Ovary (tissue), 10 donors: ENCODE measurements at places on chromosomes 7 and 10. TPM values are rescaled to one million over a fixed set of nuclear protein-coding genes. Genes with fewer than 3 reads are reported as not detected.

Gene TMEM229A
- 0.66 TPM for total RNA-seq

Gene INHBA
- 10.2 TPM for total RNA-seq

Gene WNT2
- total RNA-seq = not detected

Gene GIMAP5
- 1.7 TPM for total RNA-seq

Gene HSPA14
- 8.1 TPM for total RNA-seq

Gene TMEM196
- total RNA-seq = not detected

Gene INTS1
- total RNA-seq = 61.5 TPM

Gene TAS2R41
- not detected for total RNA-seq

Gene CXCL12
- total RNA-seq = 155 TPM

Gene CCL26
- 4.6 TPM for total RNA-seq

Gene SPDYE5
- not detected for total RNA-seq

Gene CALML5
- 1.7 TPM for total RNA-seq

Gene DENND2A
- total RNA-seq = 31.6 TPM

Gene RNF133
- 1.2 TPM for total RNA-seq

Gene TECTB
- total RNA-seq = not detected

Gene NCF1
- total RNA-seq = 1.0 TPM

Gene ARL5B
- 12.1 TPM for total RNA-seq

Gene TAS2R4
- 1.8 TPM for total RNA-seq

Gene ASB15
- not detected for total RNA-seq

Gene SPRN
- 0.20 TPM for total RNA-seq

Gene GRID2IP
- 0.40 TPM for total RNA-seq

Gene CALN1
- total RNA-seq = 0.17 TPM

Gene ARHGAP22
- total RNA-seq = 3.9 TPM

Gene COL28A1
- total RNA-seq = 1.4 TPM

Gene DOCK4
- 23.7 TPM for total RNA-seq

Gene NT5C2
- 76.6 TPM for total RNA-seq

Gene OR6V1
- total RNA-seq = not detected

Gene ZPBP
- total RNA-seq = 0.24 TPM

Gene NODAL
- not detected for total RNA-seq

Gene CPN1
- total RNA-seq = not detected

Gene CTBP2
- 80.8 TPM for total RNA-seq

Gene SPDYE8
- total RNA-seq = not detected

Gene MYL10
- not detected for total RNA-seq

Gene OR2A7
- total RNA-seq = 2.8 TPM

Gene AKR1C2
- 15.4 TPM for total RNA-seq

Gene PNLIP
- not detected for total RNA-seq

Gene SFTPA2
- total RNA-seq = 1.2 TPM
